ENCODE measurements at places on chromosomes 1 and 21. TPM values are rescaled to one million over a fixed set of nuclear protein-coding genes. Genes with fewer than 3 reads are reported as not detected.

The TRABD2B gene
- polyA plus RNA-seq: 3.1 TPM

The SPOCD1 gene
- polyA plus RNA-seq: 0.15 TPM

The C1orf167 gene
- polyA plus RNA-seq: 0.23 TPM

The TFF3 gene
- polyA plus RNA-seq: 2.1 TPM

The ALX3 gene
- not detected for polyA plus RNA-seq

The BROX gene
- 53.4 TPM for polyA plus RNA-seq

The GABRD gene
- 5.2 TPM for polyA plus RNA-seq

The PKP1 gene
- polyA plus RNA-seq: 0.98 TPM

The ERI3 gene
- polyA plus RNA-seq: 125 TPM

The CAPN9 gene
- 1.6 TPM for polyA plus RNA-seq

The COL11A1 gene
- polyA plus RNA-seq: 63.1 TPM

The BRDT gene
- not detected for polyA plus RNA-seq

The SMPDL3B gene
- polyA plus RNA-seq: 1.4 TPM

The LAD1 gene
- polyA plus RNA-seq: 0.40 TPM

The NPPB gene
- polyA plus RNA-seq: 4.5 TPM

The CHML gene
- polyA plus RNA-seq: 23.5 TPM

The GFI1 gene
- 0.16 TPM for polyA plus RNA-seq

The MIXL1 gene
- 0.92 TPM for polyA plus RNA-seq

The LRRIQ3 gene
- polyA plus RNA-seq: 1.4 TPM

The C4BPA gene
- 0.50 TPM for polyA plus RNA-seq

The GNG4 gene
- polyA plus RNA-seq: 119 TPM

The SYDE2 gene
- polyA plus RNA-seq: 1.5 TPM

The MORN1 gene
- polyA plus RNA-seq: 15.0 TPM

The RNPC3 gene
- 42.7 TPM for polyA plus RNA-seq

The MASP2 gene
- 9.8 TPM for polyA plus RNA-seq

The CDCA8 gene
- 7.9 TPM for polyA plus RNA-seq

The VWA5B1 gene
- polyA plus RNA-seq: 4.5 TPM

The CCDC185 gene
- 0.29 TPM for polyA plus RNA-seq

The NLRP3 gene
- polyA plus RNA-seq: 3.1 TPM

The HCRTR1 gene
- 6.5 TPM for polyA plus RNA-seq

The TNFRSF14 gene
- polyA plus RNA-seq: 16.3 TPM

The DIO1 gene
- not detected for polyA plus RNA-seq

The SMCP gene
- not detected for polyA plus RNA-seq

The KMO gene
- 0.48 TPM for polyA plus RNA-seq

The ANGPTL3 gene
- polyA plus RNA-seq: 0.18 TPM

The MR1 gene
- polyA plus RNA-seq: 2.7 TPM

The SELL gene
- 10.1 TPM for polyA plus RNA-seq

The GPR153 gene
- 49.5 TPM for polyA plus RNA-seq

The ACOT11 gene
- polyA plus RNA-seq: 7.5 TPM

The KRTAP10-10 gene
- polyA plus RNA-seq: not detected

The CFHR2 gene
- polyA plus RNA-seq: not detected

The PCP4L1 gene
- polyA plus RNA-seq: 104 TPM

The FCGR1A gene
- polyA plus RNA-seq: 15.3 TPM

The HAO2 gene
- 0.27 TPM for polyA plus RNA-seq

The MANEAL gene
- 50.9 TPM for polyA plus RNA-seq

All from spinal cord (tissue), 10 donors.